Stimulated activated CD4-positive, alpha-beta T cell treated with anti-CD3 and anti-CD28 coated beads, Interleukin-1b, Interleukin-23, amount 100 ng/mL, for 1 hour (primary cell): ENCODE measurements at places on chromosomes 5 and 9.

DNA sequence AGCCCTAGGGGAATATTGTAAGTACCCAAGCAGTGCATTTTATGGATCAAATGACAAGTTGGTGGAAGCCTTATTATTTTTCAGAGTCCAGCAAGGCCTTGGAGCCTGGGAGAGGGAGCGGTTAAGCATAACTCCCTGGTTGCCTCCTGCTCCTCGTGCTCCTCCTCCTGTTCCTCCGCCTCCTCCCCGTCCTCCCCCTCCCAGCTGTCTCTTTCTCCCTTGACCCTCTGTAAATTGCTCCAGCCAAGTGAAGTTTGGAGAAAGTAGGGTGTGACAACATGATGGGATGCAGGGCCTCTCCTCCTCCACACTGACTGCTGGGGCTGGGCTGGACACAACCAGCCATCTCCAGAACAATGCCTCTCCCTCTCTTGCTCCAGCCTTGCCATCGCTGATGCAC lies 586.9 kb downstream of the CCDC171 start:
- no peak for DNase-seq

DNA sequence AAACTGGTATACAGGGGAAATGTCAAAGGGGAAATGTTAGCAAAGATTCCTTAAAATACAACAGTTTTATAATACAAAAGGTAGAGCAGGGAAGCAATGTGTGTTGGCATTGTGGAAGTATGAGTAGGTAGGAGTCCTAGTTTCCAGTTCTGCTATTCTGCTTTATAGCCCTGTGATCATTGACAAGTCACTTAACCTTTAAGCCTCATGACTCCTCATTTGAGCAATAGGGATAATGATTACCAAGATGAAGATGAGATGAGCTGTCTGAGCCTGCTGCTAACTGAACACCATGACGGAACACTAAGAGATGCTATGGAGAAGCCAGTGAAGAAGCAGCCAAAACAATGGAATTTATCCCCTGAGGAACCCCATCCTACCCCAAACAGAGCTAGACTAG lies 251.7 kb downstream of the PAPPA start:
- DNase-seq, result no peak

DNA sequence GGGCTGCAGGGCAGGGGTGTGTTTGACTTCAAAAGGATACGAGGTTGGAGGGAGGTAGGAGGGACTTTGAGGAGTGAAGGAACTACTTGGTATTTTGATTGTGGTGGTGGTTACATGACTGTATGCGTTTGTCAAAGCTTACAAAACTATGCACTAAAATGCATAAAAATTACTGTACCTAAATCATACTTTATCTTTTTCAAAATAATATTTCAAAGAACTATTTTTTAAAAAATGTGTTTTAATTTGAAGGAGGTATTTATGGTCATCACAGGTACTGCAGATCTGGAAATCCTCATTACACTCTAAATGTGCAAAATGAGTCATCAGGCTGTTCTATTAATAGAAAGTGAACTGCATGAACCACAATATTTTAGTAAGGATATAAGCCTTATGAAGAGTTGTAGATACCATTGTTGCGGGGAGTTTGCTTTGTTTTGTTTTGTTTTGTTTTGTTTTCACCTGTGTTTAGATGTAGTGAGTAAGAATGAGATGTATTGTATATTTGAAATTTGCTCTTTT lies 116.9 kb downstream of the ARRDC3 start:
- DNase-seq, result no peak

DNA sequence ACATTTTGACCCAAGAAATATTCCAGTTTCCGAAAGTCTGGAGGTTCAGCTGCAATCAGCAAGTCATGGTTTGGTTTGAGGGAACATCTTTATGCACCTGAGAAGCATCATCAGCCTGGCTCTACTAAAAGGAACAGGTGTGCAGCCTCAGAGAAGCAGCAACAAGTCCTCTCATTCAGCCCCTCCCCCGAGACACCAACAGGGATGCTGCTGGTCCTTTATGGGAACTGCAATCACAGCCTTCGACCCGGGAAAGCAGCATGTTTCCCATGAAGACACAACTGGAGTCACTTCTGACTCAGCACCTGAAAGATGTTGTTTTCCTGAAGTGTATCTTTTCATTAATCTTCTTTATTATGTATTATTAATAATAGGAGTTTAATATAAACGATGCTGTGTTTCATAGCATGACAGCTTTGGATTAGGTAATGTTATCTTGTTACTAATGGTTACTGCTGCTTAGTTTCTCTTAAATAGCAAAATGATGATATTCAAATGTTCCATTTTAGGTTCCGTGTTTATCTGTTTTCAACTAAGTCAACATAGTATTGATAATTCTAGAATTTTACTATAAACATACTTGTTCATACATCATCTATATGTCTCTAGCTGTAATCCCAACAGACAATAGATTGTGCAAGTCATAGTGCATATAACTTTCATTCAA lies 15.6 kb upstream of the NREP start:
- DNase-seq, result no peak

GRCh38 chr5:129172580-129172979 lies 78.0 kb downstream of the ISOC1 start:
- no peak for DNase-seq

DNA sequence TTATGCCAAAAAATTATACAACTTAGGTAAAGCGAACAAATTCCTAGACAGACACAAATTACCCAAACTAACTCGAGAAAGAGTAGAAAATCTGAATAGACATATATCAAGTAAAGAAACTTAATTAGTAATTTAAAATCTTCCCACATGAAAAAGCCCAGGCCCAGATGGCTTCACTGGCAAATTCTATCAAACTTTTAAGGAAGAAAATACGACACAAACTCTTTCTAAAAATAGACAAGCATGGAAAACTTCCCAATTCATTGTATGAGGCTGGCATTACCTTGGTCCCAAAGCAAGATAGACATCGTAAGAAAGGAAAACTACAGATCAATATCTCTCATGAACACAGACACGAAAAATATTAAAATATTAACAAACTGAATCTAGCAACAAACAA lies 135.3 kb downstream of the DRD1 start:
- no peak for DNase-seq

- DNase-seq, result no peak
These were observed 188.9 kb downstream of the SGCD start for GRCh38 chr5:156515803-156516360.

DNA sequence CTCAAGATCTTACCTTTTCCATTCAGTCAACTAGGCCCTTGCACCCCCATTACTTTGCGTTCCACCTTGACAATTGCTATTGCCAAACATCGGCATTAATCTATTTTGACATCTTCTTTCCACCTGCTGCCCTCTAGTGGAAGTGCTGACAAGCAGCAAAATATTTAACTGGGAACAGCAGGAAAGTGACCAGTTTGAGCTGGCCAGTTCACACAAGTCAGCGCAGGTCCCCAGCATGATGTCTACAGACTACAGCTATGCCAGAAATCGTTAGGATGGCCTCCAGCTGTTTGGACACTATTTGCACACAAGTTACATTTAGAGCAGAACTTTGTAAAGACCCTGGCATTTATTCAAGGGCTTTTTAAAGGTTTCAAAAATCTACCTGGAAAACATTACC lies 160.1 kb downstream of the GHR start:
- no peak for DNase-seq

GRCh38 chr9:3458806-3459475 lies 66.9 kb downstream of the RFX3 start:
- no peak for DNase-seq

DNA sequence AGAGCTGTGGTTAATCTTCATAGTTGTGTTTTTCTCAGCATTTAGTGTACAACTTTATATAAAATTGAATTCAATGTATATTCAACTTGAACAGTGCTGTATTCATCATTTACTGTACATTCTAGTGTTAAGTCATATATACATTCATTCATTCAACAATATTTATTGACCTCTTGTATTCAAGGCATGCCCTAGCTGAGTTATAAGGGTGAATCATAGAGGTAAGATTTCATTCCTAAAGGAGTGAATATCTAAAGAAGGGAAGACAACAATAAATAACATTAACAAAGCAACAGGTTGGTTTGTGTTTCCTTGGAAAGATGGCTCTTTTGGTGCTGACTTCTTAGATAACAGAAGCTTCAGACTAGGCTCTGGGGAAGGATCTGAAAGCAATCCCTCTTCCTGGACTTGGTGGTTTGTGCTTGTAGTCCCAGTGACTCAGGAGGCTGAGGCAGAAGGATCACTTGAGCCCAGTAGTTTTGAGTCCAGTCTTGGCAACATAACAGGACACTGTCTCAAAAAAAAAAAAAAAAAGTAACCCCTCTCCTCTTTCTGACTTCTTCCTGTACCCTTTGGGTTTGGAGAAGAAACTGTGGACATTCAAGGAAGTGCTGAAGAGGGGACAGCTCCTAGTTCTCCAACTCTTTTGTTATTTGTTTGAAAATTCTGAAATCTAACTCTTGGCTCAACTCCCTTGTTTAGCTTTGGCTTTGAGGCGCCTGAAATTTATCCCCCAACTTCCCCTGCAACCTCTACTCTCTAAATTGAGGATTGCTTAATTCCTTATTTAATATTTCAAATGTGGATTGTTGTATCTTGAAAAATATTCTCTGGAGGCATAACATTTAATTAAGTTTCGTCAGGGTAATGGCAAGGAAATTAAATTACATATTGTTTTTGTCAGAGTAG lies 80.2 kb downstream of the OSTF1 start:
- DNase-seq, result no peak

GRCh38 chr5:162824360-162824759 lies 613.0 kb upstream of the CCNG1 start:
- DNase-seq, result no peak

GRCh38 chr9:78189001-78189400 lies 46.9 kb upstream of the CEP78 start:
- DNase-seq, result no peak

DNA sequence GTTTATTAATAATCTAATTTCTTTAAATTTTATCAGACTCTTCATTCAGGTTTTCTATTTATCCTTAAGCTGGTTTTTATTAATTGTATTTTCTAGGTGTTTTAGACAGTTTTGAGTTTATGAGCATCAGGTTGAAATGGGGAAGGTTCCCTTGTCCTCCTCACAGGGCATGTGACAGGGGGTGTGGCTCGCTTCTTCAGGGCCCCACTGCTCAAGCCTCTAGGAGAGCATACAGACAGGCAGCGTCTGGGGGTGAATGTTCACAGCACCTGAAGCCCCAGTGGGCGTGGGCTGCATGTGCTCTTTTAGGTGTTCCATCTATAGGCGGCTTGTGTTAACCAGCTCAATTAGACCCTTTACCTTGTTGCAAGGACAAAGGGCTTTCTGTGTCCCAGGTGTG lies 78.2 kb upstream of the RUFY1 start:
- no peak for DNase-seq

DNA sequence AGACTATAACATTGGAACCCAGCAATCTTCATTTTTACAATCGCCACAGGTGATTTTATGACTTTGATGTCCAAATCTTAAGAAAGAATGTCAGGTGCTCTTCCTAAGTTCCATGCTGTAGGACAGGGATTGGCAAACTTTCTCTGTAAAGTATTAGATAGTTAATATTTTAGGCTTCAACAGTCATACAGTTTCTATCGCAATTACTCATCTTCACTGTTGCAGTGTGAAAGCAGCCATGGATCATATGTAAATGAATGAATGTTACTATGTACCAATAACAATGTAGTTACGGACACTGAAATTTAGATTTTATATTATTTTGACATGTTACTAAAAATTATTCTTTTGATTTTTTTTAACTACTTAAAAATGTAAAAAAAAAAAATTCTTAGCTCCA lies 169.7 kb downstream of the DTWD2 start:
- no peak for DNase-seq

DNA sequence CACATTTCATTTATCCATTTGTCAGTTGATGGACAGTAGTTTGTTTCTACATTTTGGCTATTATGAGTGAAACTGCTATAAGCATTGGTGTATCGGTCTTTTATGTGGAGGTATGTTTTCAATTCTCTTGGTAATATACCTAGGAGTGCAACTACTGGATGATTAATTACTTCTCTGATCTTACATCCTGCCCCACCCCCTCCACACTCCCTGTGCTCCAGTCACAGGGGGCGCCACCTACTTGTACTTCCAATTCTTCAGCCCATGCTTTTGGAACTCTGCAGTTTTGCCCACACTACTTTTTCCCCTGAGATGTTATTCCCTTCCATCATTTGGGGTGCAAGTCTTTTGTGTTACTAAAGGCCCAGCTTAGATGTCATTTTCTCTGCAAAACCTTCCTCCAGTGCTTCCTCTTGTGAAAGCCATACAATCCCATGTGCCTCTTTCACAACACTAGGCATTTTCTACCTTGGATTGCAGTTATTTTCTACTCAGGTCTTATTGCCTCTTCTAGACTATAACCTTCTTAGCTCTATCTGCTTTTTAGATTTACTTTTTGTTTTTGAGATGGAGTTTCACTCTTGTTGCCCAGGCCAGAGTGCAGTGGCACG lies 42.1 kb downstream of the SEC61B start:
- no peak for DNase-seq

GRCh38 chr5:174295702-174296436 lies 250.4 kb downstream of the NSG2 start:
- DNase-seq, result no peak

DNA sequence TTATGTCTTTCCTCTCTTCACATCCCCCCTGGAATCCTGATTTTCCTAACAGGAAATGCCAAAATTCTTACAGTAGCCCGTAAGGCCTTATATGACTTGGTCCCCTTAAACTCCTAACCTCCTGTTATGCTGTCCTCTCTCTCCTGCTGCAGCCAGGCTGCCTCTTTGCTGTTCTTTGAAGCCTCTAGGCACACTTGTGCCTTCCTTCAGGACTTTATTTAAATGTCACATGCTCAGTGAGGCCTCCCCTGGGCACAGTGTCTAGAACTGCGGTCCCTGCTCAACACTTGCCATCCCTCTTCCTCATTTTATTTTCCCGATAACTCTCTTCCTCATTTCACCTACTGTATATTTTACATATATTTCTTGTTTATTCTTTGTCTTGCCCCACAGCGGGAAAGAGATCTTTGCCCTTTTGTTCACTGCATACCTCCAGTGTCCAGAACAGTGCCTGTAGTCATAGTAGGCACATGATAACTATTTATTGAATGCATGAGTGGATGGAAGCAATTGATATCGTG lies 5.5 kb upstream of the SHB start:
- no peak for DNase-seq

DNA sequence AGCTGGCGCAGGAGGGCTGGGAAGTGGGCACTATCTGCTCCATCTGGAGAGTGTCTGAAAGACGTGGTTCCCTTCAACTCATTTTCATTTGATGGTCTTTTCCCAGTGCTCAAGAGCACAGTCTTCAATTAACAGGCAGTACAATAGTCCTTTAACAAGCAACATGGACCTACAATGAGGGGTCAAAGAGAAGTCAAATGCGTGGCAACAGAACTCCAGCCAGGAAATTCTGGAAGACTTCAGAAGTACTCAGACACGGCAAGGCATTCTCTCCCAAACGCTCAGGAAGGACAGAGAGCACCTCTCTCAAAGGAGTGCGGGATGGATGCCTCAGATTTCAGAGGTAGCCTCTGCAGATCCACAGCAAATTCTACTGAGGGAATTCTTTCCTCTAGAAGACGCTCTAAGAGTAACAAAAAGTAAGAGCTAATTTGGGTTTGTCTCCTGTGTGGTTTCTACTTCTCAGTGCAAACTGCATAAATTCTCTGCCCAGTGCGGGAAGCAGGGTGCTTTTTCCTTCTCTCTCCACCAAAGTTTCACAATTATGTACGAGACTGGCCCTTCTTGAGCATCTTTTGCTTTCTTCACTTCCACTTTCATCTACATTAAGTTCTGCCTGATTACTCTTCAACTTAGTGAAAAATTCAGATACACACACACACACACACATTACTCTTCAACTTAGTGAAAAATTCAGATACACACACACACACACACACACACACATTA lies 56.4 kb downstream of the LHFPL2 start:
- no peak for DNase-seq

GRCh38 chr5:52708463-52708862 lies 79.3 kb upstream of the ITGA1 start:
- DNase-seq, result no peak

GRCh38 chr9:26193237-26193636 lies 515.0 kb upstream of the TUSC1 start:
- no peak for DNase-seq
